ENCODE measurements at places on chromosomes 3 and 15. TPM values are rescaled to one million over a fixed set of nuclear protein-coding genes. Genes with fewer than 3 reads are reported as not detected.

IL12A gene
- total RNA-seq = 0.17 TPM

ARNT2 gene
- not detected for total RNA-seq

MUSTN1 gene
- total RNA-seq = 2.8 TPM

TM4SF1 gene
- total RNA-seq = not detected

LYZL4 gene
- total RNA-seq = not detected
